Cerebellar nuclear complex (tissue), 1 donor: ENCODE measurements at places on chromosomes 11 and 22.

DNA sequence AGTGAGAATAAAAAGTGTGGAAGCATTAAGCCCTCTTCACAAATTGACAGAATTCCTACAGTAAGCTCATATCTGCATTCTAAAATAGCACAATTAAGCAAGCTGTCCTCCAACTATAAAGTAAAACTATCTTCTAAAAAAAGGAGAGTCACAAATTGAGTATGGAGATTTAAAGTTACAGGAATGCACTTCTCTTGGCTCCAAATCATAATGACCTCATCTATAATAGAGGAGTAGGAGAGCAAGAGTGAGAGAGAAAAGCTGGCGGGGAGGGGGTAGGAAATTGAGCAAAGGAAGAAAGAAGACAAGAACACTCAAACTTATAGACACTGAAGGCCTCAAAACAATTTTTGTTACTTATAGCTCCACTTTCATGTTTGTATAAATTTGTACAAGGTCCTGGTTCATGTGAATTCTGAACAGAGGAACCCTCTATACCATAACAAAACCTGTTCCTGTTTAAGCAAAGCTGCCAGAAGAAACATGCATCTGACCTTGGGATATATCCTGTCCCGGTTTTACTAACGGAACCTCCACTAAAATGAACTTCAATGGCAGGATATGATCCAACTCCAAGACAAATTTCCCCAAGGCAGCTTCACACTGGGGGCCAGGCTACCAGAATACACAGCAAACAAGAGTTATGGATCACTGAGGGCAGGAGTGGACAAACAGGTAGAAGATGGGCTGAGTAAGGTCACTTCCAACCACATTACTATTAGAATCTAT, 37.2 kb downstream of the SLC35F2 start:
- DNase-seq, result no peak

DNA sequence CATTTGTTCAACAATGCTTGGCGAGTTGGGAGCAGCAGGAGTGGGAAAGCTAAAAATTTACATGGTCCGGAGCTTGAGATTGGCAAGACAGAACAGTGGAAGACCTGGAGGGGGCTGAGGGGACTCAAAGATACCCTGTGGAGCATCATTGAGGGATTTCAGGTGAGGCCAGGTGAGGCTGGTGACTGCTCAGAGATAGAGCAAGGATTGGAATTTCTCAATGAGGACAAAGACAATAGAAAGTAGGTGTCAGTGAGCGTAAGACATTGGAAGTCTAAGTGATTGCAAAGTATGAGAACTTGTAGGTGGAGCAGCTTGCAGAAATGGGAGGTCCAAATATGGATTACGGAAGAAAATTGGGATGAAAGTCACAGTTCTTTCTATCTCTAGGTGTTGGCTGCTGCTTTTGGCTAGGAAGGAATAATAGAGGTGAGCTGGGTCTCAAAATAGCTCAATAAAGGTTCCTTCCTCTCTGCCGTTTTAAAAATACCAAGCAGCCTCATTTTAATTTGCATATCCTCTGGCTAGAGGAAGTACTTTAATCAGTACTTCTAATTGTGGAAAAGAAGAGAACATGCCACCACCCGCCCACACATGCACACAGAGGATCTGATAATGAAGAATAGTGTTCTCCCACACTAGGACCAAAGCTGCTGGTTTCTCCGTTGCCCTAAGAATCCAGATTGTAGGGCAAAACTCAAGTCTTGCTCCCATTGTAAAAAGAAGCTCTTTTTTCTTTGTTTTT, 41.8 kb upstream of the SORL1-AS1 start:
- DNase-seq, result no peak

GRCh38 chr11:12141283-12141682, 30.9 kb downstream of the MICAL2 start:
- no peak for DNase-seq

DNA sequence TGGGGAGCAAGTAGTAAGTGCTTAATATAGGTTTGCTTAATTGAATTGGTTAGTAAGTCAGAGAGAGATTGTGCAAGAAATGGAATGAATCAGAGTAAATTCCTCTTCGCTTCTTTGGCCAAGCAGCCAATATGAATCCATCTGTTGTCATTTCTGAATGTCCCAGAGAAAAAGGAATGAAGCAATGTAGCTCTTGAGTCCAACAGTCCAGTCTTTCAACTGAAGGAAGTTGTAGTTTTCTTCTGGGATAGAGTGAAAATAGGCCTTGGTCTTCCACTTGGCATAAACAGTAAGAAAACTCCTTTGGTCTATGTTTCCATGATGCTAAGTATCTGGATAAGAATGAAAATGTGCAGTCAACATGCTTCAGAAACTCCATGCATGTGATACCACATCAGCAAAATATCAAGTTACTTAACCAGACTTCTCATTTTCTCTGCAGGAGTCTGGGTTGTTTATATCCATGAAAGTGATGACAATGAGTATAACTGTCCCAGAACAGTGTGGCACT, 1.8 kb upstream of the FIBIN start:
- DNase-seq, result no peak
